Activated CD8-positive, alpha-beta memory T cell treated with anti-CD3 and anti-CD28 coated beads for 1 hour (primary cell): ENCODE measurements at places on chromosomes 1 and 21.

DNA sequence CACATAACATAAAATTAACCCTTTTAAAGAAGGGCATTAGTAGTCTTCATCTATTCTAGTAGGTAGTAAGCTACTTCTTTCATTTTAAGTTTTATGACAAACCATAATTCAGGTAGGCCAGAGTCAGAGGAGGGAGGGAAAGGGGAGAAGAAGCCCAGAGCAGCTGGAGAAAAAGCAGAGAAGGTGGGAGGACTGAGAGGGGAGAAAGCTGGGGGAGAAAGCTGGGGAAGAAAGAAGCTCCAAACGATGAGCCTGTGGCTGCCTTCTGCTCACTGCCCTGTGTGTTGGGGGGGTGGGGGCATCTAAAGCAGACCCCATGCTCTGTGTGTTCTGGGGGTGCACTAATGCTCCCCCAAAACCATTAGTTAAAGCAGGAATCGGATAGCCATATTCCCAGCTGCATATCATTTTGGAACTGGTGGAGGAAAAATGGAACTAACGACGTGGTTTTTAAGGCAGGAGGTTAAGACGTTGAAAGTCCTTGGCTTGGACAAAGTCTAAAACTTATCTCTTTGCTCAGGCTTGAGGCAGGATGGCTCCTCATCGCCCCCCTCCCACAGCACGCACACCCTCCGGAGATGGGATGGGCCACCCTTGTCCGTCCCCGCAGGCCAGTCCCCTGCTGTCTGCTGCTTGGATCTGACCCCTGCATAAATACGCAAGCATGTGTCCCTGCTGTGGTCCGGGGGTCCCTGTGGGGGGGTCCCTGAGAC lies 184.2 kb downstream of the DYRK1A start:
- DNase-seq = no peak

DNA sequence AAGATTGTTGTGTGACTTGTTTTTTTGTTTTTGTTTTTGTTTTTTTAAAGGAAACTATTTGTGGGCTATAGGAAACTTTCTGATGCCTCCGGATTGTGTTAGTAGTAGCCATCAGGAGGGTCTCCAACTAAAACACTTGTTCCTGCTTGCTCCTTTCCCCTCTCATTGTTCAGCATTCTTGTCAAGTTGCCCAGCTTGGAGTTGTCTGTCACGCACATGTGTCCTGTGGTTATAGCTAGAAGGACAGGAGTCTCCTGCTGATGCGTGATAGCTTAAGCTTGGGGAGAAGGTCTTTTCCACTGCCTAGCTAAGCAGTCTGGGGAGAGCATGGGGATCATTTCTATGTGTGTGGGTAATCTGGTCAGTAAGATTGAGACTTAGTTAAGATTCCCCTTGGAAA lies 3.2 kb upstream of the LYPLA2 start:
- no peak for DNase-seq

GRCh38 chr1:145963265-145964019 lies 933 bp downstream of the ANKRD34A start:
- DNase-seq = no peak

- DNase-seq = no peak
These were observed 44.3 kb downstream of the SCCPDH start for GRCh38 chr1:246768403-246769020.

- DNase-seq = no peak
These were observed 36.0 kb downstream of the ABCG1 start for GRCh38 chr21:42254651-42255601.

GRCh38 chr1:50265790-50266314 lies 157.1 kb downstream of the ELAVL4 start:
- DNase-seq = no peak
